Amniotic epithelial cell (primary cell): ENCODE measurements at places on chromosomes 5 and 9.
A peak's percentile ranks its signal among the peaks of the same experiment; 100 is the strongest.

GRCh38 chr5:17852740-17853139 is 218.5 kb downstream of the TAF11L14 start:
- no peak for DNase-seq

- no peak for DNase-seq
These were observed 194.6 kb downstream of the DENND1A start for GRCh38 chr9:123735376-123735775.

- DNase-seq: peak; percentile 32
These were observed 4.1 kb downstream of the GALNT10 start for GRCh38 chr5:154194345-154195329.

- DNase-seq: no peak
These were observed 1.2 kb downstream of the DAPK1 start for GRCh38 chr9:87498811-87499360.

DNA sequence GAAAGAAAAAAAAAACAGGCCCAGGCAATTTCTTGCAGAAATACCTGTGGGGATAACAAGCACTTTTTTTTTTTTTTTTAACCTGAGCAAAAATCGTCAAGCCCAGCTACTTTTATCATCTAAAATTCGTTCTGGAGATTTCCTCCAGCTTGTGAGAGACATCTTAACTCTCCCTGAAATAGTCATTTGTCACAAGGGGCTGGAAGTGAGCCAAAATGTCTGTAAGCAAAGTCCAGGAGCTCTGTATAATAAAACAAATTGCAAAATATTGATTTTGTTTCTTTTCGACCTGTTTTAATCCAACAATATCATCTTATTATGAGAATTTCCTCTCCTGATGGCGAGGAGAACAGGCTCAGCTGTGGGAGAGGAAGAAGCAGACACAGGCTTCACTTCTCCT is 168.4 kb downstream of the TTLL11 start:
- no peak for DNase-seq

DNA sequence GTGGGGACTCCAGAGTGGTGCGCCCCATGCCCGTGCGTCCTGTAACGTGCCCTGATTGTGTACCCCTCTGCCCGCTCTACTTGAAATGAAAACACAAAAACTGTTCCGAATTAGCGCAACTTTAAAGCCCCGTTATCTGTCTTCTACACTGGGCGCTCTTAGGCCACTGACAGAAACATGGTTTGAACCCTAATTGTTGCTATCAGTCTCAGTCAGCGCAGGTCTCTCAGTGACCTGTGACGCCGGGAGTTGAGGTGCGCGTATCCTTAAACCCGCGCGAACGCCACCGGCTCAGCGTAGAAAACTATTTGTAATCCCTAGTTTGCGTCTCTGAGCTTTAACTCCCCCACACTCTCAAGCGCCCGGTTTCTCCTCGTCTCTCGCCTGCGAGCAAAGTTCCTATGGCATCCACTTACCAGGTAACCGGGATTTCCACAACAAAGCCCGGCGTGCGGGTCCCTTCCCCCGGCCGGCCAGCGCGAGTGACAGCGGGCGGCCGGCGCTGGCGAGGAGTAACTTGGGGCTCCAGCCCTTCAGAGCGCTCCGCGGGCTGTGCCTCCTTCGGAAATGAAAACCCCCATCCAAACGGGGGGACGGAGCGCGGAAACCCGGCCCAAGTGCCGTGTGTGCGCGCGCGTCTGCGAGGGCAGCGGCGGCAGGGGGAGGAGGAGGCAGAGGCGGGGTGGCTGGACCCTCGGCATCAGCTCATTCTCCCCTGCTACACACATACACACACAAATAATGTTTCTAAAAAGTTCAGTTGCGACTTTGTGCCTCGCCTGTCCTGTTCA is 668 bp downstream of the GLIS3 start:
- peak; percentile 62 for DNase-seq

DNA sequence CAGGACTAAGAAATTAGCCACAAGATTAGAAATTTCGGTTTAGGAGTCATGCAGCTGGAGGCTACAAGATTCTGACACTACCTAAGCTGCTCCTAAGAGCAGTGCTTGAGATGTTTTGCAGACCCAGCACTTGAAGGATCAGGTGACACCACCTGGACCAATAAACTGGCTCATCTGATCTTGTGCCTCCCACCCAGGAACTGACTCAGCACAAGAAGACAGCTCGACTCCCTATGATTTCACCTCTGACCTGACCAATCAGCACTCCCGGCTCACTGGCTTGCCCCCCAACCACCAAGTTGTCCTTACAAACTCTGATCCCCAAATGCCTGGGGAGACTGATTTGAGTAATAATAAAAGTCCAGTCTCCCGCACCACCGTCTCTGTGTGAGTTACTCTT is 170.4 kb downstream of the TTC39B start:
- peak; percentile 78 for DNase-seq

DNA sequence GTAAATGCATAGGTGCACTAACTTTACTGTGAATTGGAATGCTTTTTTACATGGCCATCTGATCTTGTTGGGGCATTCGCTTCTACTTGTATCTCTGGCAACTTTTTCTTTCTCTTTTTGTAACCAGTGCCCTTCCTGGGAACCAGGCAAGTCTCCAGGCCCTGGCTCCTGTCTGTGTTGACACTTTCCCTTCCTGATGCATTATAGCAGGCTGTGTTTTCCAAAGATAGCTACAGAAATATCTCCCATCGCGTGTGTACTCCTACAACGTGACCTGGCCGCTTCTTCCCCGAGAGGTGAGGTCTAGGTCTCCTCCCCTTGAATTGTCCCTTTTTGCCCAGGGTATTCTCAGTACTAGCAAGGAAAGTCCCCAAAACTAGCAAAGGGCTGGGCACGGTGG is 81.1 kb upstream of the SPIN1 start:
- no peak for DNase-seq

DNA sequence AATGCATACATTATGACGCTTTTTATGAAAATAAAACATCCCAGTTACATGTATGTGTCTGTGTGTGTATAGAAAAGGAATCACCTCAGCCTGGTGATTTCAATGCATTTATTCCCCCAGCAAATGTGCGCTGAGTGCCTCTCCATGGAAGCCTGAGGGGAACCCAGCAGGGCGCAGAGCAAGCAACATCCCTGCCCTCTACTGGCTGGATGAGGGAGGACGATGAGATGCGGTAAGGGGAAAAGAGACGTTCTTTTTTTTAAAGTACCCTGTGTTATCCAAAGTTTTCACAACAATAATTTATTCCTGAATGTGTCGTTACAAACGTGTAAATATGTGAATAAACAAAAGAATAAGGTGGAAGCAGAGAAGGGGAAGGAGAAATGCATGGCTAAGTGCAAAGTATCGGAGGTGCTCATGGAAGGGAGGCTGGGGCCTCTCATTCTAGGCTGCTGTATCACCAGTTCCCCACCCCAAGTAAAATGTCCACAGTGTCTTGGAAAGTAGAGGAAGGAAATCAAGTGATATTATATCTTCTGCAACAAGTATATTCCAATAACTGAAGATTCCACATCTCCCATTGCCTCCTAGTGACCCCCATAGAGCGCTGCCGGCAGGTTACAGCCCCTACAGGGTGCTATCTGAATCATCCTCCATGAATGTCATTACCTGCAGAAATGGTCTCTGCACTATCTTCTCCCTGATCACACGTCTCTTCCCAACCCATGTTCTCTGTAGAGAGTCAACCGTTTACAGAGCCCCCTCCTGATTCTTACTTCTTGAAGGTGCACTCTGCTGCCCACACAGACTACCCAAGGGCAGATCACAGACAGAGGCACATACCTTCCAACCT is 13.0 kb upstream of the ABLIM3 start:
- peak; percentile 22 for DNase-seq

GRCh38 chr9:37990404-37991015 is 78.5 kb downstream of the SHB start:
- no peak for DNase-seq

GRCh38 chr5:43298443-43298842 is 14.8 kb downstream of the HMGCS1 start:
- DNase-seq: no peak

DNA sequence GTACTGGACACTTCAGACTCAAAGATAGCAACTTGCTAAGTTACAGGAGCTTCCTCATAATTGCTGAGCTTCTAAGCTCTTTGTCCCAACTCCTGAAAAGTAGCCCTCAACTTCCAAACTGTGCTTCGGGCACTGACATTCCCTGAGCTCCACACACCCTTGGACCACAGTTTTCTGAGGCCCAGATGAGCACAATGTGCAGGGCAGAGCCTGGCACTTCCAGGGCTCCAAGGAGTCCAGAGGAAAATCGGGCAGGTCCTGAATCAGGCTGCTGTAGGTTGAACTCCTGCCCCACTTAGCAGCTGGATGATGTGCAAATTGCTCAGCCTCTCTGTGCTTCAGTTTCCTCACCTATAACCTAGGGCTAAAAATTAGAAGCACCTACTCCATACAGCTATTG is 54.6 kb upstream of the KCNIP1 start:
- no peak for DNase-seq

GRCh38 chr9:113349445-113350094 is at the start of gene BSPRY:
Gene BSPRY (plus strand): TSS chr9:113349541. CDS start chr9:113349580, 39 bp downstream.
- DNase-seq: no peak

- no peak for DNase-seq
These were observed 204.2 kb downstream of the KDM4C start for GRCh38 chr9:6961845-6962522.

GRCh38 chr5:66343370-66344071 is 199.4 kb downstream of the SREK1 start:
- DNase-seq: no peak

GRCh38 chr5:102691434-102691833 is 63.7 kb upstream of the PAM start:
- DNase-seq: peak; percentile 79

DNA sequence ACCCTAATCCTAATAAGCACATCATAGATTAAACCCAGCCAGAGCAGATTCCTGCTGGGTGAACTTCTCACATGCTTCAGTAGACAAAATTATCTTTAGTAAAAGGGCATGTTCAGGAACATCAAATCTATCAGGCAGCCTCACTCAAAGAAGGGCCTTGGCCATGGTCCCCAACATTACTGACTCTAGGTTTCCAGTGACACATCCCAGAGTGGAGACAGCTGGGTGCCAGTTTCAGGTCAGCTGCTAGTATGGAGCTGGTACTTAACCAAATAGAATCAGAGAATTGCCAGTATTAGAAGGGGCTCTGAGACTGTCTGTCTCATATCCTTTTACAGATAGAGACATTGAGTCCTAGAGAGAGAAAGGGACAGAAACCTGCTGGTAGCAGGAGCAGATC is 44.1 kb upstream of the GALNT10 start:
- no peak for DNase-seq

DNA sequence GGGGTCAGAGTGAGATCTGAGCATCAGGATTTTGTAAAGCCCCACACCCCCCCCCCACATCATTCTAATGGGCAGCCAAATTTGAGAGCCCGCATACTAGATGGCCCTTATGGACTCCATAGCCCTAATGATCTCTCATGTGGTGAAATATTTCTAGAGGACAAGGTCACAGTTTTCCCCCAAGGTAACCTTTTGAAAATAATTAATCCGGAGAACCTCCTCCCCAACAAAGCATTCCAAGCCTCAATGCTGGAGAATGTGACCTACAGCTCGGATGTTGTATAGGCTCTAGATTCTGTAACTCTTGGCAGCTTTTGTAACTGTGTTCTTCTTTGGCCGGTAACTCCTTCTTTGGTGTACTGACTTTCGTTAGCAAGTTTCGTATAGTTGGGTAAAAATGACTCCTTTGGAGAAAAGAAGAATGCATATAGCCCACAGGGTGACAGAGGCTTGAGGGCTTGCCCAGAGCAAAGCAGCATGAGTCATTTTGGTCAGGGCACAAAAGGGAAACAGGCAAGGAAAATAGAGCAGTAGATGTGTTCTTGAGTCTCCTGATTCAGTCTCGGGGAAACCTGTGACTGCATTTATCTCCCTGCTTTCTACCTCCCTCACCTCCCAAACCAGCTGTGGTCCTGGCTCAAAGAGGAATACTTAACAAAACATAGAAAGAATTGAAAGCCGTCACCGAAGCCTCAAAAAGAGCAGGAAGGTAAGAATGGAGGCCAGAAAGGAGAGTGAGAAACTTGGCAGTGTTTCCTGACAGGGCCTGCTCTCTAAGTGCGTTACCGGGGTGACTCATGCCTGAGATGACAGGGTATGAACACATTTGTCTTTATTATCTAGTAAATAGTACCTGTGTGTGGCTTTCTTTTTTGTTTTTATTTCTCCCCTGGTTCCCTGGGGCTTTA is 6.6 kb upstream of the XPA start:
- peak; percentile 84 for DNase-seq

GRCh38 chr5:88304356-88304755 is 35.7 kb upstream of the TMEM161B start:
- no peak for DNase-seq

GRCh38 chr9:134606951-134607731 is 34.5 kb upstream of the COL5A1 start:
- no peak for DNase-seq

GRCh38 chr9:126000731-126001580 is 253.8 kb downstream of the PBX3 start:
- no peak for DNase-seq

- DNase-seq: no peak
These were observed 86.5 kb downstream of the KDM4C start for GRCh38 chr9:6844267-6844666.

- peak; percentile 17 for DNase-seq
These were observed 478.2 kb downstream of the SPATA31D1 start for GRCh38 chr9:82466616-82467260.

- DNase-seq: peak; percentile 29
These were observed 137.0 kb downstream of the PDE4D start for GRCh38 chr5:59756373-59757035.

DNA sequence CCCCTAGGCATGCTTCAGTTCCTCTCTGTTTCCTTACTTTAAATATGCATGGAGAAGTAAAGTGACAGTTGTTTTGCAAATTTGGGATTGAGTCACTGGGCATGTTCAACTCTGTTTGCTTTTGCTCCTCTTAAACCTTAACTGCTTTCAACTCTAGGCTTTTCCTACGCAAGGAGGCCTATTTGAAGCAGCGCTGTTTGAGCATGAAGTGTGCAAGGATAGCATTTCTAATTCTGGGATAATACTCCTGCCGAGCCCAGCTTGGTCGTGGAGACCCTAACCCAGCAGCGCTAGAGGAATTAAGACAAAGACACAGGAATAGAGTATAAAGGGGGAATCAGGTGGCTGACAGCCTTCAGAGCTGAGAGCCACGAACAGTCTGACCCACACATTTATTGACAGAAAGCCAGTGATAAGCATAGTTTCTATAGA is 803.4 kb upstream of the CDH10 start:
- no peak for DNase-seq

DNA sequence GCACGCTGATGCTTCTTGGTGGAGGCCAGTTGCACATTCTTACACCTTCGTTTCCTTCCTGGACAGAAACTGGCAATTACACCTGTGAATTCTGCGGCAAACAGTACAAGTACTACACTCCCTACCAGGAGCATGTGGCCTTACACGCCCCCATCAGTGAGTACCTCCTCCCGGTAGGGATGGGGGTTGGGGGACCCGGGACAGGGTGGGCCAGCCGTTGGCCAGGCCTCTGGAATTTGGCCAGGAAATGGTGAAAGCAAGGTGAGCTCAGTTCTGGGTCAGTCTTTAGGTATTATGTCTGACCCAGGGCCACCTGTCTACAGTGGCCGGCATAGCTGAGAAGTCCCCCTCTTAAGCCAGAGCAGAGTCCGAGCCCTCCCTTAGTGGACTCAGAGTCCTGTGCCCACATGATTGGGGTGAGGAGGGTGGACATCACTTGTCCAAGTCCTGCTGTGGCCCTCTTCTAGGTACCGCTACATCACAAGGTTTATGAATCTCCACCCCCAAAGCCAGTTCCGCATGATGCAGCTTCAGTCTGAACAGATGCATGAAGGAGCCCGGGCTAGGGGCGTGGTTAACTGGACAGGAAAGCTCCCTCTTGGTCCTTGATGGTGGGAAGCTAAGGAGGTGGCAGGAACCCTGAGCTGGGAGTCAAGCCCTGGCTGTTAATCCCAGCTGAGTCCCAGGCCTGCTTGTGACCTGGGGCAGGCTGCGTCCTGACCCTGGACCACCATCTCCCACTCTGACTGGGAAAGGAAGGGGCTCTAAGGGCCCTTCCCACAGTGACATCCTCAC is 61.3 kb downstream of the AMBP start:
- DNase-seq: no peak
